ENCODE measurements at places on chromosomes 3 and 15.

- DNase-seq = no peak
Measured at GRCh38 chr3:194306771-194307640, 44.1 kb downstream of the CPN2 start.

DNA sequence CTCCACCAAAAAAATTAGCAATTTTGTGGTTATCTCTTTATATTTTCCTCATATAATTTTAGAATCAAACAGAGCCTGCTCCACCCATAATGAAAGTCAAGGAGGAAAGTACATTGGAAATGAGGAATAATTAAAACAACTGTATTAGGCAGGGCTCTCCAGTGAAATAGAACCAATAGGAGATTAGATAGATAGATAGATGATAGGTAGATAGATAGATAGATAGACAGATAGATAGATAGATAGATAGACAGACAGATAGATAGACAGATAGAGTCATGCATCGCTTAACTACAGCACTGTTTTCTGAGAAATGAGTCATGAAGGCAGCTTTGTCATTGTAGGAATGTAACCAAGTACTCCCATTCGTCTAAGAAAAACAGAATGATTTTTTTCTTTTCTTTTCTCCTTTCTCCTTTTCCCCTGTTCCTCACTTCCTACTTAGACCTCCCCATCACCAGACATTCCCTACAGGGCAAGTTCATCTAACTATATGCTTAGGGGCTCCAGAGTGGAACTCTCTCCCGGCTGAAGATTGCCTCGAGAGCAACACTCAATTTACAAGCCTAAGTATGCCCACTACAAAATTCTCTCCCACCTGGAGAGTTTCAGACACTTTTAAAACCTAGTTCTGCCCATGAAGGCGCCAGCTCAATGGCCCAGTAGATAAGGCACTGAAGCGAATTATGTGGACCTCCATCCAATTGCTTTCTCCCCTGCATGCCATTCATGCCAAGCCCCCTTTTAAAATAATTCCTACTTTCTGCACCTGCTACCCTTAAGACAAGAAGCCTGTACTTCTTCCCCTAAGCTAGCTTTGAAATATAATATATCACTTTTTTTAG is 53.3 kb upstream of the LIPC start:
- no peak for DNase-seq

GRCh38 chr15:41511331-41511898 is 2.2 kb downstream of the LTK start:
- no peak for DNase-seq

DNA sequence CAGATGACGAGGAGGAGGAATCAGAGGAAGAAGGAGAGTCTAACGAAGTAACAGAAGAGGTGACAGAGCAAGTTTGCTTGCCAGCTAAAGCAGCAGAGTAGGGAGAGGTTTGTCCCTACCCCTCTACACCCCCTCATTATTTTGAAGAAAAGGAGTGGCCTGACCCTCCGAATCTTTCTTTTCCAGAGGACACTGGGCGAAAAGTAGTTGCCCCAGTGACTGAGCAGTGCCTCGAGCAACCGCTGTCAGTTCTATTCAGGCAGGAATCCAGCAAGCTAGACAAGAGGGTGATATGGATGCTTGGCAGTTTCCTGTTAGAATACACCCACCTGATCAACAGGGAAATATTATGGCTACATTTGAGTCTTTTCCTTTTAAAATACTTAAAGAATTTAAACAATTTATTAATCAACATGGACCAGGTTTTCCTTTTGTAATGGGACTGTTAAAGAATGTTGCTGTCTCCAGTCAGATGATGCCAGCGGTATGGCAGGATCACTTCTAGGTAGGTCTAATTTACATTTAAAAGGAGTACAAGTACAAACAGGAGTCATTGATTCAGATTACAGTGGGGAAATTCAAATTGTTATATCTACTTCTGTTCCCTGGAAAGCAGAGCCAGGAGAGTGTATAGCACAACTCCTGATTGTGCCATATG is 31.9 kb upstream of the ACVR2B start:
- no peak for DNase-seq

GRCh38 chr15:76566276-76566675 is 229.7 kb downstream of the ISL2 start:
- no peak for DNase-seq

- DNase-seq = no peak
Measured at GRCh38 chr15:70475407-70475781, 288.0 kb downstream of the UACA start.

DNA sequence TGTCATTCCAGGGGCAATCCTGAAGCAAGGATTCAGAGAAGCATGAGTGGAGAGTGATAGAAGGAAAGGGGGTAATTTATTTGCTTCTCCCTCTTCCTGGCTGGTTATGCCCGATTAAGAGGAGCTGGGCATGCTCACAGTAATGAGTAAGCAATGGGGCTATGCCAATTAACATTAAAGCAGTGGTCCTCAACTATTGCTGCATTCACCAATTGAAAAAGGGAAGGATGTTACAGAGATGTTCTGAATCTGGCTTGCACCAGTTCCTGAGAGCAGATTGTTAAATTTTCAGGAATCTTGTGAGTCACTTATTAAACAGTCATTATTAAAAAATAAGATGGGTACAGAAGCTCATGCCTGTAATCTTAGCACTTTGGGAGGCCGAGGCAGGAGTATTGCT is 85.9 kb upstream of the ZBTB20 start:
- no peak for DNase-seq

All from stimulated activated CD4-positive, alpha-beta T cell treated with anti-CD3 and anti-CD28 coated beads, Interleukin-4, amount 100 ng/mL, for 4 hours (primary cell).